Thymus (tissue), 14 donors: ENCODE measurements at places on chromosomes 4 and X.
A peak's percentile ranks its signal among the peaks of the same experiment; 100 is the strongest.

DNA sequence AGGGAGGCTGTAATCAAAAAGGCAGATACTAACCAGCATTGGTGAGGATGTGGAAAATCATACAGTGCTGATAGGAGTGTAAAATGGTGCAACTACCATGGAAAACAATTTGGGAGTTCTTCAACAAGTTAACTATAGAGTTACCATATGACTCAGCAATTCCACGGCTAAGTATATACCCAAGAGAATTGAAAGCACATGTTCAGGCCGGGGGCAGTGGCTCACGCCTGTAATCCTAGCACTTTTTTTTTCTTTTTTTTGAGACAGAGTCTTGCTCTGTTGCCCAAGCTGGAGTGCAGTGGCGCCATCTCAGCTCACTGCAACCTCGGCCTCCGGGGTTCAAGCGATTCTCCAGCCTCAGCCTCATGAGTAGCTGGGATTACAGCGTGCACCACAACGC, 15.0 kb upstream of the CD99L2 start:
- no peak for DNase-seq

DNA sequence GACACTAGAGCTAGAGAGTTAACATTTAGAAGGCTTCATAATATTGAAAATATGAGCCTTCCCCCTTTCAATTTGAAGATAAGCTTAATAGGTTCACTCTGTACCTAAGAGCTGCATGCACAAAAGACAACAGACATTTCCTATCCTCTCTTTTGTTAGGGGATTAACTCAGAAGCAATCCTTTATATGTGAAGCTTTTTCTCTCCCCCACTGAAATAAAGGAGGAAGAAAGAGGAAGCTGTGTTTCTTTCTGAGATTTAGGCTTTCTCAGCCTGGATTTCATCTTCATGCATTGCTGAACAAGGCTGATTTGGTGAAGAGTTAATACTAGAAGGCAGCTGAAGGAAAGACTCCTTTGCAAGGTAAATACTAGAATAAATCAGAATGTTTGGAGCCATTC, 21.0 kb upstream of the CABS1 start:
- DNase-seq: no peak

- DNase-seq: no peak
These were observed 1574.7 kb downstream of the STIM2 start for GRCh38 chr4:28435314-28435713.

DNA sequence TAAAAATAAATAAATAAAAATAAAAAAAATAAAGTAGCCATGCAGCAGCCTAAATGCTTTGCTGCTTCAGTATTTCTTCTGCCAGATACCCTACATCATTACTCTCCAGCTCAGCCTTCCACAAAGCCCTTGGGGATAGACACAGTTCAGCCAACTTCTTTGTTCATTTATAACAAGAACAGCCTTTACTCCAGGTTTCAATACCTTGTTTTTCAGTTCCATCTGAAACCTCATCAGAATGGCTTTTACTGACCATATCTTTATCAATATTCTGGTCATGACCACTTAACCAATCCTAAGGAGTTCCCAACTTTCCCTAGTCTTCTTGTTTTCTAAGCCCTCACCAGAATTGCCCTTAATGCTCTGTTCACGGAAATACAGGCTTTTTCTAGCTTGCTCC, 128.3 kb upstream of the MED14 start:
- no peak for DNase-seq

GRCh38 chr4:1009542-1010394, 1.7 kb upstream of the FGFRL1 start:
- peak; percentile 51 for DNase-seq

GRCh38 chr4:145613566-145614232, 5.5 kb upstream of the MMAA start:
- no peak for DNase-seq

- DNase-seq: no peak
These were observed 1718.0 kb upstream of the PCDH7 start for GRCh38 chr4:29002151-29002550.

- DNase-seq: no peak
These were observed 6.9 kb downstream of the CCNB3 start for GRCh38 chrX:50211510-50211909.

DNA sequence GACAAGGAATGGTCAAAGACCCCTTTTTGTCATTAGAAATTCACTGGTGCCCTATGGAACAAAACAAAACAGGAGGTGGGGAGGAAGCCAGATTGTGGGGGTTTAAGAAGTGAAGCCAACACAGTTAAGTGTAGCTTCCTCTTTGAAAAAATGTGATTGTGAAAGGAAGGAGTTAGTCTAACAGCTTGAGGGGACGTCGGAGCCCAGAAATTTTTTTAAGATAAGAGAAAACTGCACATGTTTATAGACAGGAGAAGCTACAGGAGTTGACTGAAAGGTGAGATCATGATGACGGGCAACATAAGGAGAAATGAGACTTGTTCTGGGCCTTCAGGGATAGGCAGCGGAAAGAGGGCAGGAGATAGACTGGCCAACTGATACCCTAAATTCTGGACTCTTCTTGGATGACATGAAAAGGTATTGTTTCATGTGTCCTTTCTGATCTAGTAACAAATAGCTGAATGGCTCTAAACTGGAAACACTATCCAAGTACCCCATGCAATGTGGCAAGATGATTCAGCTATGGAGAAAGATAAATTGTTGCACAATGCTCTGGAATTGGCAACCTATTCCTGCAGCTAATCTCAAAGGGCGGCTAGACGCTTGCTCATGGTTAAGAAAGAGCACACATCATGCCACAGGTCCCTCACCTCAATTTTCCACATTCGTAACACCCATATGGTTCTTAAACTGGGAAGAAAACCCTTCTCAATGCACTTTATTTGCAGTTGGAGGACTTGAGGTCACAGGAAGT, 3.7 kb upstream of the HDAC8 start:
- no peak for DNase-seq

GRCh38 chrX:135522878-135523693, 2.6 kb downstream of the INTS6L start:
- DNase-seq: no peak

GRCh38 chrX:41445781-41446358, 1.3 kb upstream of the NYX start:
- DNase-seq: no peak

DNA sequence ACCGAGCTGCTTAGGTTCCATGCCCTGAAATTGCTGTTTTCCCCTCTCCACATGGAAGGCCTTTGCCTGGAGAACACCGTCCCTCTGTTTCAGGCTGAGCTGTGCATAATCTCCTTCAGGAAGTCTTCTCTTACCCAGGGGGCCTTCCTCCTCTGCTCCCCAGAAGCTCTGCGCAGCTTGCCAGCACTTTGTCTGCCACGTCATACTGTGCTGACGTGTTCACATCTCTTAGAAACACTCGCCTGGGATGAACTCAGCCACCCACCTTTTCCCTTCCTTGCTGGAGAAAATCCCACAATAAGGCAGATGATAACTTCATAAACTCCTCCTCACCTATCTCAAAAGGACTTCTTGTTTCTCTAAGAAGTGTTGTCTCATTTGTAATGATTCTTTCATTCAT, 110.7 kb downstream of the ARHGAP10 start:
- DNase-seq: no peak

- no peak for DNase-seq
These were observed 68.7 kb downstream of the SUPT20HL2 start for GRCh38 chrX:24245202-24245601.

DNA sequence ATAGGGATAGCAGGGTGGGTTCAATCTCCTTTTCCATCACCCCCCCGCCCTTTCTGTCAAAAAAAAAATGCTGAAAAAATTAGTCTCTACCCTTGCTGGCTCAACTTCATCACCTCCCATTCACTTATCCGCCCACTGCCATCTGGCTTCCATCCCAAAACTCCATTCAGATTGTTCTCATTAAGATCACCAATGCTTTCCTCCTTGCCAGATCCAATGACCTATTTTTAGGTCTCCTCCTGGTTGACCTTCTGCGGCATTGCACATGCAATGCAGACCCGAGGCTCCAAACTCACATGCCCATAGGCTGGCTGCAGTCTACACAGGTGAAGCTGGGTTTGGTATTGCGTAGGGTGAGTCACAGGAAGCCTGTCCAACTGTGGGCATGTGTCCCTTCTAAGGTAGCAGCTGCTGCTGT, 21.1 kb upstream of the STIM2 start:
- DNase-seq: no peak

GRCh38 chr4:44760142-44760898, 34.0 kb upstream of the GNPDA2 start:
- no peak for DNase-seq

DNA sequence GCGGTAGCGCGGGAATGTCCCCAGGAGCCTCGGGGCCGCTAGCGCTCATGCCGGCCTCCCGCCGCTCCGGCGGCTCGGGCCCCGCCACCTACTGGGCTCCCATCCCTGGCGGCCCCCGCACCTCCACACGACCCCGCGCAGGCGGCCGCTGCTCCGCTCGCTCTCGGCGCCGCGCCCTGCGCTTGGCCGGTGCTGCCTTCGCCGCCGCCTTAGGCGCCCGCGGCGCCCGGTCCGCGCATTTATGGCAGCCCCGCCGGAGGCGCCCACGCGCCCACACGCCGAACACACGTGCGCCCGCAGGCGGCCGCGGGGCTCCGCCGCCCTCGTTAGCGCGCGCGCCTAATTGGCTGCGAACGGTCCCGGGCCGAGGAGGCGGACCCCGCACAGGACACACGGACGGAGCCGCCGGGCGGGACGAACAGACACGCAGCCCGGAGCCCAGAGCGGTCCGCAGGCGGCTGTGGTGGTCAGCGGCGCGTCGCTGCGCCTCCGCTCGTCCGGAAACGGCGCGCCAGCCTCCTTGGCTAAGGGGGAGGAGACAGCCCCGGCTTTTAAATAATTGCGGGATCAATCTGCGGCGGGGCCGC, at the start of gene NKX1-1:
Gene NKX1-1 (minus strand): TSS at position 49 of the 587 bp plus-strand sequence. CDS start 0 bp downstream, at position 49.
- no peak for DNase-seq

GRCh38 chr4:120509222-120509621, 413.3 kb downstream of the PRDM5 start:
- DNase-seq: no peak

DNA sequence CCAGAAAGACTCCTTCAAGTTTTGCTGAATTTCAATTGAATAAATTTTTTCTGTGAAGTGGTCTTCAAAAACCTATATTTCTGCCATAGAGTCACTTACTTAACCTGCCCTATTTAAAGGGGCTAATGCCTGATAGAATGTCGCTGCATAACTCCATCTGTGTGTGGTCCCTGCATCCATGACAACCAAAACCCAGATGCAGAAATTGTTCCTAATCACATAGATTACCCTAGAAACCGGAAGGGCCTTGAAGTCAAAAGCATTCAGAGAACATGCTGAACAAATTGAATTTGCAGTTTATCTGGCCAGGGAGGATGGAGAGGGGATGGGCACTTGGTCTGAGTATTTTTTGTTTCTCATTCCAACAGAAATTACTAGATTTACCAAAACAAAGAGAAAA, 1.5 kb upstream of the PARM1 start:
- DNase-seq: no peak

GRCh38 chr4:37358748-37359147, 114.2 kb downstream of the NWD2 start:
- DNase-seq: no peak

DNA sequence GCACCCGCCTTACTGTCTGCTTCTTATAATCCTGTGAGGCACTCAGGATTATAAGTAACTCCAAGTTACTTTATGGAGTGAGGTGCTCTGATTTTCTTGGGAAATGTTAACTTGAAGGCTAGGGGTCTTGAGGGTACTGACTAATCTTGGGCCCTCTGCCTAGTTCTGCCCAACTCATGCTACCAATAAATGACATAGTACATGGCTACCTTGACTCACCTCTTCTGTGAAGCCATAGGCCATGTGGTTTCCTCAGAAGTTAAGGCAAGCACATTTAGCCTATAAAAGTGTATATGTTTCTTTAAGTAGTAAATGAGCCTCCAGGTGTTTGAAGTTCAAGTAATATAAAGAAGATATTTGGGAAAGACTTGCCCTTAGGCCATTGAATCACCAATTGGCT, 99.8 kb upstream of the CASK start:
- DNase-seq: no peak

DNA sequence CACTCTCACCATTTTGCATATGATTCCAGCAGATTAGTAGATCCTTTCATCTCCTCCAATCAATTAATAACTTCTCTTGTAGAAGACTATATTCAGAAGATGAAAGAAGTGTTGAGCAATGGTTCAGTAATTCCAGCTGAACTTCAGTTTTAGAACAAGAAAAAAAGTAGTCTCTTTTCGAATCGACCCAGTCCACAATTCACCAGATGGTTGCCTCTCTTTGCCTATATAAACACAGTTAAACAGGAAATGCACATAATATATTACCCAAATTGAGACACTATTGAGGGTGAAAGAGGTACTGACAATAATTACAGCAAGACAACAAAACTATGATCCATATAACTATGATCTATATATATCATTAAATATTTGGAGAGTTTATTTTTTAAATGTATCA, 16.8 kb upstream of the FAM241A start:
- DNase-seq: no peak

- no peak for DNase-seq
These were observed 180.2 kb downstream of the NWD2 start for GRCh38 chr4:37424753-37425152.

GRCh38 chr4:174592985-174593335, 70.7 kb upstream of the HPGD start:
- no peak for DNase-seq

- DNase-seq: no peak
These were observed 52.9 kb upstream of the PAGE5 start for GRCh38 chrX:55167124-55167803.

DNA sequence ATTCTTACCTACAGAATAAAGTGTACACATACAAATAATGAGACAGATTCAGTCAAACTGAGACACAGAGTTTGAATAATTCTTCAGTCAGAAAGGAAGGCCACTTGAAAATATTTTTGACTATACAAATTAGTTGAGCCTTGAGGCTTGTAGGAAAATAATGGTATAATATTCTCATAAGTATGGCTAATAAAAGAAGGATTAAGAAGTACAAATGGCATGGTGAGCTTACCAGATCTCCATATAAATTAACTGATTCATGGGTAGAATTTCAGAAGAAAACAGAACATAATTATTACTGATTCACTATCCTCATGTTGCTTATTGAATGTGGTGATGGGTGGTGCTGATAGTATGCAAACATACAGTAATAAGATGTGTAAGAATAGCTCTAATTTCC, 401.1 kb downstream of the PCDH18 start:
- DNase-seq: no peak

GRCh38 chrX:87338510-87338909, 179.1 kb upstream of the KLHL4 start:
- no peak for DNase-seq

GRCh38 chr4:89101256-89102161, 9.8 kb upstream of the TIGD2 start:
- no peak for DNase-seq

GRCh38 chr4:153210727-153211126, 6.5 kb downstream of the TRIM2 start:
- DNase-seq: no peak

- DNase-seq: no peak
These were observed 864.9 kb upstream of the SLIT2 start for GRCh38 chr4:19386786-19387185.

- DNase-seq: no peak
These were observed 10.9 kb upstream of the NALF2 start for GRCh38 chrX:69493193-69493592.

- no peak for DNase-seq
These were observed 95.4 kb downstream of the FUNDC1 start for GRCh38 chrX:44447214-44447613.
